ENCODE measurements at places on chromosomes 16 and 17. TPM values are rescaled to one million over a fixed set of nuclear protein-coding genes. Genes with fewer than 3 reads are reported as not detected.

TNP2 gene
- not detected for total RNA-seq

WFDC1 gene
- 25.1 TPM for total RNA-seq

IRF8 gene
- total RNA-seq: not detected

MYL4 gene
- total RNA-seq: 0.85 TPM

SLC13A5 gene
- total RNA-seq: not detected

TBC1D3D gene
- total RNA-seq: 0.33 TPM

ZNF771 gene
- total RNA-seq: 9.8 TPM

KRTAP17-1 gene
- total RNA-seq: not detected

PIGQ gene
- 31.5 TPM for total RNA-seq

IRX6 gene
- total RNA-seq: not detected

CPNE7 gene
- total RNA-seq: 1.3 TPM

AATK gene
- 1.0 TPM for total RNA-seq

FKBP10 gene
- 1,383 TPM for total RNA-seq

C16orf89 gene
- total RNA-seq: 3.0 TPM

RAMP2 gene
- 0.46 TPM for total RNA-seq

CIBAR2 gene
- total RNA-seq: not detected

PDE6G gene
- not detected for total RNA-seq

ARL6IP1 gene
- total RNA-seq: 123 TPM

BRICD5 gene
- total RNA-seq: 2.2 TPM

RND2 gene
- total RNA-seq: 0.20 TPM

SOCS3 gene
- 21.5 TPM for total RNA-seq

TBC1D10B gene
- 42.3 TPM for total RNA-seq

XAF1 gene
- 37.0 TPM for total RNA-seq

TM4SF5 gene
- total RNA-seq: not detected

KIF2B gene
- not detected for total RNA-seq

PSMC3IP gene
- total RNA-seq: 4.3 TPM

HAS3 gene
- 7.6 TPM for total RNA-seq

IL17C gene
- total RNA-seq: not detected

FBXO39 gene
- 0.07 TPM for total RNA-seq

ITGAD gene
- not detected for total RNA-seq
